NCI-H510A (cell line): ENCODE measurements at places on chromosomes 2 and 18.
A peak's percentile ranks its signal among the peaks of the same experiment; 100 is the strongest.

DNA sequence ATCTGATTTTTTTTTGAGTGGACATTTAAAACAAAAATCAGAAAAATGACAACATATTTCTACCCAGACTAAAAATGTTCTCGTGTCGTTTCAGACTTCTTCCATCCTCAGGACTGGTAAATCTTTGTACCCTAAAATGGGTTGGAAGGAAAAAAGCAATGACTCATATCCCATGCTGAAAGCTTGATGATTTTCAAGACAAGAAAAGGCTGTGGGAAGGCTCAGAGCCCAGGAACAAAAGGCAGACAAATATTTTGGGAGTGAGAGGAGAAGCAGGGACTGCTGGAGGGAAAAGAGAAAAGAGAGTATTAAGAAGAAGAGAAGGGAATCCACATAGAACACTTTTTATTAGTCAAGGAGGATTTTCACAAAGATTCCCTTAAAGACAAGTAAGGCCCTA lies 77.1 kb upstream of the CTAGE1 start:
- DNase-seq, result no peak

DNA sequence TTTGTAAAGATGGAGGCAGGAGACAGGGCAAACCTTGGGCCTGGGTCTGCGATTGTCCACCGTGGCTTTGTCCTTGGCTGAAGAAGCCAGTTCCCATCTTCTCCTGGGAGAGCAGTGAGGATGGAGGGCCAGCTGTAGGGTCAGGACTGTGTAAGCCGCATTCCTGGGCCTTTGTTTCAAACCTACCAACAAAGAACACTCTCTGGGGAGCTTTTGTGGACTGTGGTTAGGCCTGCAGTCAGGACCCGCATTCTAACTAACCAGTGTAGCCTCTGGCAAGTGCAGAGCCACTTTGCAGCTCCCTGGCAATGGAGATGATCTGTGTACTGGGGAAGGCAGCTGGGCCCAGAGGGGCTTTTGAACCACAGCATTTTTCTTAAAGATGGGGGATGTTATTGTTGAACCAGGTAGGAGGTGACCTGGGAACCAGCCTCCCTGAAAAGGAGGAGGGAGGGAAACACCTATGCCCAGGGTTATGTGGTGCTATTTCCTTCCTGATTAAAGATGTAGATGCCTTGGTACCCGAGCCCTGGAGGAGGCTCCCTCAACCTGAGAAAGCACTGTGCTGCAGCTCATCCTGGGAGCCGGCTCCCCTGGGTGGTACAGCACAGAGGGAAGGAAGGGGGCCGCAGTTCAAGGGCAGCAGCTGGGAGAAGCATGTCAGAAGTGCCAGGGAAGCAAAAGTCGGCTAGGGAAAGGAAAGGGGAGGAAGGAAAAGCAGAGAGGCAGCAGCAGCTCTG lies 12.7 kb upstream of the SMAD4 start:
- DNase-seq, result no peak

- no peak for DNase-seq
Measured at GRCh38 chr2:168526641-168527040, 70.6 kb downstream of the CERS6 start.

GRCh38 chr2:60498816-60499429 lies 54.5 kb downstream of the BCL11A start:
- no peak for DNase-seq

DNA sequence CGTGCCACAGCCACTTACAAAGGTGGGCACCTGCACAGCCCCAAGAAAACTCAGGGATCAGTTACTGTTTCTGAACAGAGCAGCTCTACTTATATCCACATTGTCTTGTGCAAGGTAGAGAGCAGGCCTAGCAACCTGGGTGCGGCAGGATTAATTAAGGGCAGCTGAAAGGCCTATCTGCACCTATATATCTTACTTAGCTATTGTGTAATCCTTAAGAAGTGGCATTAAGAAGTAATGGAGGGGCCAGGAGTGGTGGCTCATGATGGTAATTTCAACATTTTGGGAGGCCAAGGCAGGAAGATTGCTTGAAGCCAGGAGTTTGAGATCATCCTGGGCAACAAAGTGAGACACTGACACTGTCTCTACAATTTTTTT lies 12.8 kb upstream of the ARL5A start:
- no peak for DNase-seq

- no peak for DNase-seq
Measured at GRCh38 chr18:58394046-58394445, 234.8 kb downstream of the ALPK2 start.

DNA sequence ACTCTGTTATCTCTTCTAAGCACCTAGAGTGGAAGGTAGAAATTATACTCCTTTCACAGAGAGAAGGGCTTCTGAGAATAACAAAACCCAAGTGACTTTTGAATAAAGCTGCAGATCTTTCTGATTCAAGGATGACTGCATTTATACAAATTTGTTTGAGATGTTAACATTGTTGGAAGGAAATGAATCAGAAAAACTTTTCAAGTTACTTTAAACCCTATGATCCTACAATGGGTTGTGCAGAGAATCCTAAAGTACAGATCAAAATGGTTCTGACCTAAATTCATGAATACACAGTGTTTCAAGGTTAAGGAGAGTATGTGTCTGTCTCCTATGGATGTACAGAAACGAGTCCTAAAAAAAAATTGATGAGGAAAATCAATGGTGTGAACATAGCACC lies 1.8 kb downstream of the RFTN2 start:
- no peak for DNase-seq

GRCh38 chr2:28199995-28200679 lies 192.5 kb upstream of the FOSL2 start:
- no peak for DNase-seq

GRCh38 chr18:21599585-21600525 lies 649 bp downstream of the ESCO1 start:
- DNase-seq, result peak; percentile 55

DNA sequence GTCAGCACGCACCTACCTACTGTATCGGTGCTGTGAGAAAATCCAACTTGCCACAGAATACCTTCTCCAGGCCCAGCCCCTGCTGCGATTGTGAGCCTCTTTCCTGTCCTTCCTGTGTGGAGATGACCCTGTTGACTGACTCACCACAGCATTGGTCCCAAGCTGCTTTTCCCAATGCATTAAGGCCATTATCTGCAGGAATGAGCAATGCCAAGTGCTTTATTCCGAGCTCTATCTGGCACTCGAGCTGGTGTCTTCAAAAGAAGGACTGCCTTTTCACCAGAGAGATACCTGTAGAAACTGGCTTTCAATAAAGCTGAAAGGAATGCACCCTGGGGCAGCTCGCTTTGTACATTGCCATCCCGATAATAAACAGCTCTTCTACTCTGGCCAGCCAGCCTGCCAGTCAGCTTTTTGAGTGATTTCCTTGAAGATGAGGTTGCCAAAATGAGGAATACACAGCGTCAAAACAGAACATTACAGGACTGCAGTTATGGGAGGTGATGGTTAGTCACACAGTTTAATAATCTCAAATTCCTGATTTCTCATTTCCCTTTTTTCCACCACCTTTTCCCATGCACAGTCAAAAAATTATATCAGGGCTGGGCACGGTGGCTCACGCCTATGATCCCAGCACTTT lies 8.3 kb upstream of the RNF103 start:
- no peak for DNase-seq

GRCh38 chr18:75211953-75212750 lies 1.6 kb downstream of the TSHZ1 start:
- DNase-seq, result peak; percentile 30

- peak; percentile 39 for DNase-seq
Measured at GRCh38 chr2:231000211-231000904, 4.4 kb downstream of the SPATA3 start.

DNA sequence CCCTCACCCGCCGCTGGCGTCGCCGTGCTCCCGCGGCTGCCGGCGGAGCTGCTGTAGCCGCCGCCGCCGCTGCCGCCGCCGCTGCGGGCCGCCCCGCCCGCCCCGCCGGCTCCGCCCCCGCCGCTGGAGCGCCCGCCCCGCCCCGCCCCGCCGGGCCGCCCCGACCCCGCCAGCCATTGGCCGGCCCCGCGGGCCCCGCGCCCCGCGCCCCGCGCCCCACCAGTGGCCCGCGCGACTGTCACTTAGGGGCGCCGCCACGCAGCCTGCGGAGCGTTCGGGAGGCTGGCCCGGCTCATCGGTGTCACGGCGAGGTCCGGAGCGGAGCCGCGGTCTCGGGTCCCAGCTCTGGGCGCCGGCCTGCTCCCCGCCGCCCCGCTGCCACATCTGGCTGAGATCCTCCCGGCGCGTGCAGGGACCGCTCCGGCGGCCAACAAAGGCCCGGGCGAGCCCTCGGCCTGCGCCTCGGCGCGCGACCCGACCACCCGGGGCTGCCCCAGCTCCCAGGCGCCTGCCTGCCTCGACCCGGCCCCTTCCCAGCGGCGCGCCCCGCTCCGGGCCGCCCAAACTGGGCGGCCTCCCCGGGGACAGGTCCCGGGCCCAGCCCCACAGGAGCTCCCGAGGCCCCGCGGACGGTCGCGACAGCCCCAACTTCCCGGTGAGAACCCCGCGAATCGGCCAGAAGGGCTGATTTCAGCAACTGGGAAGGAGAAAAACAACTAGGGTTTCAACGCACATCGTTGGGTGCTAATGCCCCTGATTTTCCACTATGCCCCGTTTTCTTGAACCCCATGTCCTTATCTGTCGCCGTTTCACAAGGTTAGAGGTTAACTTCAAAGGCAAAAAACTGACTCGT lies at the start of gene MGAT4A:
Gene MGAT4A (minus strand): TSS at position 92 of the 853 bp plus-strand sequence. CDS start 4,800 bp downstream, outside the sequence.
- DNase-seq, result no peak

DNA sequence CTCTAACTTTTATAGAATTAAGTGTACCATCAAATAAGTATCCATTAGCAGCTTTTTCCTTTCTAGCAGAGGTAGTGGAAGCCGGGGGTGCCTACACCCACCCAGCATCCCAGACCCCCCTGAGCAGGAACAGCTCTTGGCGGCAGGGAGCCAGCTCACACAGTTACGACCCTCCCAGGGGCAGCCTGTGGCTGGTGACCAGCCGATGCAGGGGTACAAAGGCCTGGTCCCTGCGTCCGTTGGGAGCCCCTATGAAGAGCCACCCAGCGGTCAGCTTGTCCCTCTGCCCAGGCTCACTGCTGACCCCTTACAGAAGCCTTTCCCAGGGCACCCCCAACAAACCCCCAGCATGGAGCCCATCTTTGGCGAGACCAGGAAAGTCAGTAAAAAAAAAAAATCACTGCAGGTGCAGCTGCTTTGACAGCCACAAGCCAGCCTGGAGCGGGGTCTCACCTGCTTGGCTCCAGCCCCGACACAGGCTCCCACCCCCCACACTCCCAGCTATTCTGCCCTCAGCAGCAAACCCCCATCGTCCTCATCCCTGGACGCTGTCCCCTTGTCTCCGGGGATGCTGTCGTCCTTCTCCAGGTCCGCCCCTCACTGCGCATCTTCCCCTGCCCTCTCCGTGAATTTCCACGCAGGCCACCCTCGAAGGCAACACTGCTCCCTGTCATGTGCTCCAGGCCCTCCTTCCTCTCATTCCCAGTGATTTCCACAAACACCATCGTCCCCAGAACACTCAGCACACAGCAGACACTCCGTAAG lies 43.1 kb downstream of the GPC1 start:
- DNase-seq, result no peak

- no peak for DNase-seq
Measured at GRCh38 chr18:11821208-11821607, 30.0 kb upstream of the CHMP1B start.

DNA sequence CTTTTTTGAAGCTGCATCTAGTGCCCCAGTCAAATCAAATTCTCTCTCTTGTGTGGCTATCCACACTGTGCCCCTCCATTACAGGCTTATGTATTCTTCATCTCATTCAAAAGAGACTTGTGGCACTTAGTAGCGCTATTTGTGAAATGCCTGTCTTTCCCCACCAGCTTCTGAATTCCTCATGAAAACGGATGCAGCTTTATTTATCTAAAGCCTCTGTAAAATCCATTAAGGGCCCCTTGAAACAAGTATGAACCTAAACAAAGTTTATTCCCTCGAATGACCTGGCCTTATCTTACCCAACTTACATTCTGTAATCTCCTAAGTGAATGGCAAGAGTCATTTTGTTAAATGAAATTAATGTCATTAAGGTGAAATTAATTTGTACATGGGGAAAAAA lies 417.4 kb upstream of the PIK3C3 start:
- no peak for DNase-seq
